CD8-positive, alpha-beta memory T cell (primary cell): ENCODE measurements at places on chromosomes 5 and 9. TPM values are rescaled to one million over a fixed set of nuclear protein-coding genes. Genes with fewer than 3 reads are reported as not detected.

GRCh38 chr9:88706193-88707113, 171.5 kb downstream of the NXNL2 start:
- no peak overlapping the region for H3K27ac ChIP-seq
- H3K36me3 ChIP-seq, result no peaks in the 10 kb centered on the region
- H3K27me3 ChIP-seq, result no peaks in the 10 kb centered on the region
- no peak for DNase-seq
- no peaks in the 10 kb centered on the region for H3K4me1 ChIP-seq

- no peak overlapping the region for H3K27ac ChIP-seq
- H3K4me3 ChIP-seq, result no peak overlapping the region
- no peaks in the 10 kb centered on the region for H3K36me3 ChIP-seq
- H3K27me3 ChIP-seq, result no peaks in the 10 kb centered on the region
- no peaks in the 10 kb centered on the region for H3K4me1 ChIP-seq
- DNase-seq, result no peak
Measured at GRCh38 chr9:2634818-2635217, 13.2 kb downstream of the VLDLR start.

DNA sequence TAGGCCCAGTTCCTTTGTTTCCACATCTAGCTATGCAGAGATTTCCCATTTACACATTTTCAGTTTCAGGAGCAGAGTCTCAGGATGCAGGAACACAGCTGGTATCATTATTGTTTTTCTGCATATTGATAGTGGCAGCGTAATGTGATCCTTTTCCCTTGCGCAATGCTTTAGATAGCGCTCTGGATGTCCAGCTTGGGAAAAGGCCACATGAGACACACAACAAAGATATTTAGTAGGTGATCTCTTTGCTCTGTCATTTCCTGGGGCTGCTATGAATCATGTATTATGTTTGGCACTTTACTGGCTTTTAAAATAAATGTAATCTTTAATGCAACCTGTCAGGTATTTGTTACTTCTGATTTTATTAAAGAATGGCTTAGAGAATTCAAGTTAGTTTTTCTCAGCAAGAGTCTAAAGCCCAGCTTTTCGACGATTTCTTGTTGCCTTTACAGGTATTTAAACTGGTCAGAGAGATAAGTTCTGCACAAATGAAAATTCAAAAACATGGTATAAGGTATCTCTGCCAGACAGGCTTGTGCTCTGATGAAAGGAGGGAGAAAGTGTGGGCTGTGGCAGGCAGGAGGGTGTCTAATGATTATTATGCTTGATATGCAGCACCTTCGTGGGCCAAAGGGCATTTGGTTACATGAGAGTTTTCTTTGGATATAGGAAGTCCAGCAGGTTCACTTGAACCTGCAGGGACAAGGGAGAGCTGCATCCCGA, 42.2 kb downstream of the PTTG1 start:
- DNase-seq, result no peak
- H3K27ac ChIP-seq, result no peak overlapping the region
- H3K4me1 ChIP-seq, result peaks cover 19% of the 10 kb centered on the region
- no peaks in the 10 kb centered on the region for H3K27me3 ChIP-seq

GRCh38 chr5:43037636-43038495, 2.3 kb downstream of the ANXA2R start:
- peaks cover 39% of the 10 kb centered on the region for H3K4me1 ChIP-seq
- H3K27ac ChIP-seq, result peak overlapping the region; percentile 71
- peak; percentile 63 for DNase-seq
- no peaks in the 10 kb centered on the region for H3K27me3 ChIP-seq
- H3K36me3 ChIP-seq, result no peaks in the 10 kb centered on the region
- peak overlapping the region; percentile 84 for H3K4me3 ChIP-seq

GRCh38 chr5:107223066-107223465, 447.7 kb downstream of the EFNA5 start:
- no peak overlapping the region for H3K4me3 ChIP-seq
- no peak for DNase-seq
- H3K27ac ChIP-seq, result no peak overlapping the region
- H3K4me1 ChIP-seq, result no peaks in the 10 kb centered on the region
- no peaks in the 10 kb centered on the region for H3K27me3 ChIP-seq

- DNase-seq, result no peak
- H3K4me3 ChIP-seq, result no peak overlapping the region
- no peaks in the 10 kb centered on the region for H3K27me3 ChIP-seq
- H3K36me3 ChIP-seq, result no peaks in the 10 kb centered on the region
- H3K27ac ChIP-seq, result no peak overlapping the region
- no peaks in the 10 kb centered on the region for H3K4me1 ChIP-seq
Measured at GRCh38 chr9:25427290-25427689, 251.0 kb downstream of the TUSC1 start.

Gene FOXD4L5
- total RNA-seq, result 0.09 TPM

Gene PNPLA7
- total RNA-seq, result 2.4 TPM

Gene PPP1R26
- 0.84 TPM for total RNA-seq

Gene ENTREP1
- total RNA-seq, result not detected

Gene INSL6
- total RNA-seq, result not detected
